SJSA1 (cell line): ENCODE measurements at places on chromosomes 7 and 10. TPM values are rescaled to one million over a fixed set of nuclear protein-coding genes. Genes with fewer than 3 reads are reported as not detected.

GRCh38 chr10:5943536-5943935 lies 33.8 kb downstream of the IL15RA start:
- peaks cover 24% of the 10 kb centered on the region for H3K4me1 ChIP-seq
- peaks cover 3% of the 10 kb centered on the region; the same call in 1 of the 2 replicates for H3K36me3 ChIP-seq
- H3K4me3 ChIP-seq = no peak overlapping the region
- H3K27ac ChIP-seq = no peak overlapping the region
- no peaks in the 10 kb centered on the region for H3K27me3 ChIP-seq

- H3K4me1 ChIP-seq = peaks cover 13% of the 10 kb centered on the region
- H3K4me3 ChIP-seq = peak overlapping the region; percentile 57
- peak overlapping the region; percentile 34 for H3K27ac ChIP-seq
- H3K36me3 ChIP-seq = peaks cover 22% of the 10 kb centered on the region
These were observed 506 bp downstream of the MCM10 start for GRCh38 chr10:13161857-13162271.

GRCh38 chr10:110699859-110700468 lies 55.8 kb downstream of the RBM20 start:
- DNase-seq = no peak
- H3K36me3 ChIP-seq = peaks cover 10% of the 10 kb centered on the region
- H3K4me1 ChIP-seq = peaks cover 27% of the 10 kb centered on the region
- H3K27ac ChIP-seq = no peak overlapping the region
- no peaks in the 10 kb centered on the region for H3K27me3 ChIP-seq

GRCh38 chr10:114616516-114616915 lies 41.6 kb downstream of the ABLIM1 start:
- peaks cover 5% of the 10 kb centered on the region for H3K36me3 ChIP-seq
- H3K4me1 ChIP-seq = peaks cover 20% of the 10 kb centered on the region
- H3K4me3 ChIP-seq = no peak overlapping the region
- no peak for DNase-seq
- no peaks in the 10 kb centered on the region for H3K27me3 ChIP-seq

Gene VIM
- 7,646 and 7,733 TPM in 2 replicates for total RNA-seq

Gene ELAPOR2
- total RNA-seq = 0.89 TPM in 1 of 2 replicates, not detected in the other

Gene TCF7L2
- 4.4 and 6.4 TPM in 2 replicates for total RNA-seq

DNA sequence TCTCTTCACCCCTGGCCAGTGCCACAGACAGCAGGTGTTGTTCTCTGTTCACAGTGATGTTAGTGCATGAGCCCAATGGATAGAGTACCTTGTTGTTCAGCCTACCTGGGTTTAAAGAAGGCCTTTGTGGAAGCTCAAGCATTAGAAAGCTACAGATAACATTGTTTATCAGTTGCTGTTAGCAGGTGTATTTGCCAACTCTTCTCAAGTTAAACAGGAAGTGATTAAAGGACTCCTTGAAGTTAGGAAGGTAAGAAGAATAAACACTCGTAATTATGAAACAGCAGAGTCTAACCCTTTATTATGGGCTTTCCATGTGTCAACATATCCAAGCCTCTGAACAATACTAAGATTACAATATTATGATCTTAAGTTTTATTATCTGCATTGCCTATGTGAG lies 25.9 kb downstream of the RGR start:
- H3K27me3 ChIP-seq = no peaks in the 10 kb centered on the region
- H3K36me3 ChIP-seq = no peaks in the 10 kb centered on the region
- no peak overlapping the region for H3K27ac ChIP-seq
- no peak overlapping the region for H3K4me3 ChIP-seq
- no peak for DNase-seq

Gene PDE1C
- 0.11 TPM in 1 of 2 replicates, not detected in the other for total RNA-seq

Gene NKX2-3
- 1.4 TPM in 1 of 2 replicates, not detected in the other for total RNA-seq

DNA sequence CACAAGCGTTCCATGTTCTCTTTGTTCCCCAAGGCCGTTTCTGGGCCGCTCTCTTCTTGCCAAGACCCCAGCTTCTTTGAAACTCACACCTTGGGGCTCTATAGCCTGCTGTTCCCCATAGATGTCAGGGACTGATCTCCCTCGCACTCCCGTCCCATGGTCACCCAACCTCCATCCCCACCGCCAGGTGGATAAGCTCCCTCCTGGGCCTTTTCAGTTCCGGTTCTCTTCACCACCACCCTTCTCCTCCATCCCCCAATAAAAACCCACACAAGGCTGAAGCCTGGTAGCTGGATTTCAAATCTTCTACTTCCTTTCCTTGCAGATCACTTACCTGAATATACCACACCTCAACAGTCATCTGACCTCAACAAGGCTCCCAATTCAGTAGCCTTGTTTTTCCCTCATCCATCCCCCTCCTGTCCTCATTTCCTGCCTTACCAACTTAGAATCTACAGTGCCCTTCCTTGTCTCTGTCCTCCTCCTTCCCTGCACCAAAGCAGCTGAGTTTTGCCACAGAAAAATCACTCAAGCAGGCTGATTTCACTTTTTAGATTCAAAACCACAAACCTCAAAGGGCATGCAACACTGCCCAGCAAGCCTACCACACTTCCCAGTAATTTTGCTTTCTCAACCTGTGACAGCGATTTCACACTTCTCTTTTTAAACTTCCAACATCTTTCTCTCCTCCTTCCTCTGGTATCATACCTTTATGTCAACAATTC lies 7.7 kb downstream of the SLC37A3 start:
- no peaks in the 10 kb centered on the region; the same call in 1 of the 2 replicates for H3K4me1 ChIP-seq
- H3K36me3 ChIP-seq = no peaks in the 10 kb centered on the region
- H3K27me3 ChIP-seq = no peaks in the 10 kb centered on the region
- no peak for DNase-seq
- H3K4me3 ChIP-seq = no peak overlapping the region

DNA sequence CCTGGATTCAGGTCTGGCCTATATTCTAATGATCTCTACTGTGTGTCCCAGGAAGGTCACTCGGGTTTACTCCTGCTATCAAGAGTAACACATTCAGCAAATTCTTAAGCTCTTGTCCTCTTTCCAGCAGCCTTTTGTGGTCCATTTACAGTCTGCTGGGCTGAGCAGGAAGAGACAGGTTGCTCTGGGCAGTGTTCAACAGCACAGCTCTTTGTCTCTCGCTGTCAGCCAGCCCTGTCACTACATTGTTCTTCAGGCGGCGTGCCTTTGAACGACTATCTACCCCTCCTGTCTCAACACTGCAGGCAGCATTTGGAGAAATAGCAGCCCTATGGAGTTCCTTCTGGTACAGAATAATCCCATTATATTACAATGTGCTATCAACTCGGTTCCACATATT lies 192.2 kb upstream of the TBX20 start:
- H3K27me3 ChIP-seq = no peaks in the 10 kb centered on the region; the same call in 1 of the 2 replicates
- no peaks in the 10 kb centered on the region for H3K4me1 ChIP-seq
- H3K36me3 ChIP-seq = no peaks in the 10 kb centered on the region
- H3K27ac ChIP-seq = no peak overlapping the region
- no peak overlapping the region for H3K4me3 ChIP-seq

DNA sequence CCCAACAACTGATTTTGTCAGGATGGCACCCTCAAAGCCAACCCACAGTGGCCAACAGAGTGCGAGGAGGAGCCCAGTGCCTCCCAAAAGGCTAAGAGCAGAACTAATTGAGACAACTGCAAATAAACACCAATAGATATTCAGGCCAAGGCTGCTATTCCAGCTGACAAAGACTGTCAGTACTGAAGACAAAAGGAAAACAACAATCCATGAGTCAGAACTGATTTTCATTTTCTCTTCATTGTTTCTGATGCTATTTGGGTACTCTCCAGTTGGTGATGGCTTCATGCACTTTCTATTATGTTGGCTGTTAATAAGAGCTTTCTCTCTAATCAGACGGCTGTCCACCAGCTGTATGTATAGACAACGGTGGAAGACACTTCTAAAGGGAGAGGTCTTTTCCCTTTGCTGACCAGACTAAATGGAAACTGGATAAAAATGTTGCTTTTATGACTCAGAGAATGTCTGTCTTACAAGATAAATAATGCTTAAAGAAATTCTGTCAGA lies 515.9 kb downstream of the PARD3 start:
- DNase-seq = no peak
- H3K36me3 ChIP-seq = no peaks in the 10 kb centered on the region
- H3K27ac ChIP-seq = no peak overlapping the region
- H3K4me3 ChIP-seq = no peak overlapping the region
- H3K4me1 ChIP-seq = peaks cover 47% of the 10 kb centered on the region

DNA sequence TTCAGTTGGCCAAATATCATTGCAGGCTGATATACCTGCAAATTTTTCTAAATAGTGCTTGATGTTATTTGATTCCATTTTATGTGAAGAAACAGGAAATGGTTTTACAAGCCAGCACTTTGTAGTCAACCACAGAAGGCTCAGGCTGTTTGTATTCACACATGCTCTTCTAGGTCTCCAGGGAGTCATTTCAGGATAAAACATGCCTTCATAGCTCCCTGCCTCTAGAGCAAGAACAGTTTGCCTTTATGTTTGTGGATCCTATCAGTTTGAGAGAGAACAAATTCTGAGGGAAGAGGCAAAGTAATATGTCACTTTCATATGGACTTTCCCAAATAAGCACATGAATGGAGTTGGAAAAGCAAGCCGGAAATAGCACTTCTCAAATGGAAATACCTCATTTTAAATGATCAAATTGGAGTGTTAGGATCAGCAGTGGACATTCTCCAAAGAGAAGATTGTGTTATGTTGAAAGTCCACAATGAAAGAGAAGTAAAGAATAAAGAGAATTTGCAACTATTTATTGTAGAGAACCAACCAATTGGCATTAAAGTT lies 277.6 kb downstream of the KCND2 start:
- H3K36me3 ChIP-seq = no peaks in the 10 kb centered on the region
- DNase-seq = no peak
- H3K4me3 ChIP-seq = no peak overlapping the region
- no peaks in the 10 kb centered on the region for H3K4me1 ChIP-seq
- H3K27ac ChIP-seq = no peak overlapping the region

GRCh38 chr7:81690251-81690650 lies 79.6 kb downstream of the HGF start:
- H3K4me1 ChIP-seq = peaks cover 28% of the 10 kb centered on the region
- DNase-seq = no peak
- H3K27me3 ChIP-seq = no peaks in the 10 kb centered on the region
- no peak overlapping the region for H3K27ac ChIP-seq
- H3K36me3 ChIP-seq = no peaks in the 10 kb centered on the region

Gene GNGT1
- not detected in 2 replicates for total RNA-seq

- no peaks in the 10 kb centered on the region for H3K27me3 ChIP-seq
- no peak overlapping the region for H3K27ac ChIP-seq
- H3K4me3 ChIP-seq = no peak overlapping the region
- no peak for DNase-seq
- no peaks in the 10 kb centered on the region for H3K36me3 ChIP-seq
These were observed 12.1 kb upstream of the RNF216 start for GRCh38 chr7:5793361-5794072.

GRCh38 chr10:15847481-15847880 lies 12.8 kb downstream of the MINDY3 start:
- H3K27ac ChIP-seq = no peak overlapping the region
- no peak for DNase-seq
- no peaks in the 10 kb centered on the region; the same call in 1 of the 2 replicates for H3K4me1 ChIP-seq
- H3K4me3 ChIP-seq = no peak overlapping the region
- no peaks in the 10 kb centered on the region for H3K27me3 ChIP-seq

Gene WDR37
- total RNA-seq = 6.2 and 8.1 TPM in 2 replicates

DNA sequence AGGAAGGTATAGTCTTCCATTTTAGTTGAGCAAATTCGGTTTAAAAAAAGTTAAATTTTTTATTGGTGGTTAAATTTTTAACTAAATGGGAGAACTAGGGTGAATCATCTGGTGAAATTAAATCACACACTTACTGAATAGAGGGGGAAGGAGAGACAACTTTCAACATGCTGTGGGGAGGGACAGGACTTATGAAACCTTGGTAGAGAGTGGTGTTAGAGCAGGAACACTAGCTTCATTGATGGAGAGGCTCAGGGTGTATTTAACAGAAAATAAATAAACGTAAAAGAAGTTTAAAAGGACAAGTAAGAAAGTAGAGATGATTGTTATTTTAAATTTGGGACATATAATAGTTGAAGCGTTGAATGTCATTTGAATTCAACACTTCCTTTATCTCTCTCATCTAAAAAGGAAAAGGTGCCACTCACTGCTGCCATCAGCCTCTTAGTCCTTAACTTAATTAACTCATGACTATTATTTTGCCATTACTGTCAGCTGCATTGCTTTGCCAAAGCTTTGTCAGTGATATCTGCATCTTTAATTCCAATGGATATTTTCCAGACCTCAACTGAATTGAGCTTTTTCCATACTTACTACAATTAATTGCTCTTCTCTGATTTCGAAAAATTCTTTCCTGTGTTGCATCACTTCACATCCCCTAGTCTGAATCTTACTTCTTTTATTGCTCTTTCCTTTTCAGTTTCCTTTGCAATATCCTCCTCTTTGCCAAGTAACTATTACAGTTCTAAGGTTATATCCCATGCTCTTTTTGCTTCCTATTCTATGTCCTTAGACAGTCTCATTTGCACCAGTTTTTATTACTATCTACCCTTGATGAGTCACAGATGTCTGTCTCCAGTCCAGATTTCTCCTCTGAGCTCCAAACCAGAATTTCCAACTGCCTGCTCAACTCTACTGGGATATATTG lies 71.7 kb downstream of the GNAT3 start:
- H3K4me3 ChIP-seq = no peak overlapping the region
- no peaks in the 10 kb centered on the region for H3K36me3 ChIP-seq
- H3K27me3 ChIP-seq = no peaks in the 10 kb centered on the region
- no peaks in the 10 kb centered on the region for H3K4me1 ChIP-seq

- no peak overlapping the region for H3K4me3 ChIP-seq
- H3K36me3 ChIP-seq = no peaks in the 10 kb centered on the region
- H3K27me3 ChIP-seq = no peaks in the 10 kb centered on the region
- no peak overlapping the region for H3K27ac ChIP-seq
These were observed 187.3 kb upstream of the IMMP2L start for GRCh38 chr7:111749625-111750024.

DNA sequence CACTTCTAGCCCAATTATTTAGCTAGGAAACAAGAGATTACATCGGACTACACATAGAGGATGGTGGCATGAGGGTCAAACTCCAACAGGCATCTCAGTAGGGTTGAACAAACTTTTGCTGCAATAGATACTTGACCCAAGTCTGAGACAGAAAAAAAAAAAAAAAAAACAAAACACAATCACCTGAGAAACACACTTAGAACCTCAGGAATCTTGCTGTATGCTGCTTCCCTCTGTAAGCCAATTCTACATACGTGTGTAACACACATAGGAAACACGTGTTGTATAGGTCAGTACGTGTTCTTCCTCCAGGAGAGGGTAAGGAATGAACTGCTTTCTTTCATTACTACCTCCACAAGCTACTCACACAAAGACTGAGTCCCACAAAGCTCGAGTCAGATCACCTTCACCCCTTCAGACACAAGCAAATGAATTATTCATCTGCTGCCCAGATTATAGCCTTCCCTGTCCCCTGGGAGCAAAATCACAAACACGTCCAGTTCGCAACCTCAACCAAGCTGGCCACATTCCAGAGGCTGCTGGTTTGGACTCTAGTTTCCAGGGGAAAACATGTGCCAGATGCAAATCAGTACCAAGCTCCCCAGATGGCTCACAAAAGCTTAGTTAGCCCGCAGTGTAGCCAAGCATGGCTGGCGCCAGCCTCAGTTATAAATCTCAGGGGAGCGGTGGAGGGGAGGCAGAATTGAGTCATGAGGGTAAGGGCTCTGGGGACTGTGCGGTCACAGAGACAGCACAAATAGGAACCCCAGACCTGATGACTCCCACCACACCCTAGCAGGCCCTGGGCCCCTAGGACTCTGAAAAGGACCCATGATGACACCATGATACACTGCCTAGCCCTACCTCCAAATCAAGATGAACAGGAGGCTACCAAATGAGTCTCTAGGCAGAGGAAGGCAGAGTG lies 15.1 kb downstream of the PSAP start:
- H3K4me1 ChIP-seq = peaks cover 56% of the 10 kb centered on the region
- no peaks in the 10 kb centered on the region for H3K27me3 ChIP-seq
- H3K4me3 ChIP-seq = no peak overlapping the region
- peak; percentile 81 for DNase-seq
- H3K27ac ChIP-seq = no peak overlapping the region
